D341Med (cell line): ENCODE measurements at places on chromosomes 16 and 17.
A peak's percentile ranks its signal among the peaks of the same experiment; 100 is the strongest.

- DNase-seq, result no peak
Measured at GRCh38 chr17:8922451-8922850, 43.1 kb downstream of the PIK3R5 start.

DNA sequence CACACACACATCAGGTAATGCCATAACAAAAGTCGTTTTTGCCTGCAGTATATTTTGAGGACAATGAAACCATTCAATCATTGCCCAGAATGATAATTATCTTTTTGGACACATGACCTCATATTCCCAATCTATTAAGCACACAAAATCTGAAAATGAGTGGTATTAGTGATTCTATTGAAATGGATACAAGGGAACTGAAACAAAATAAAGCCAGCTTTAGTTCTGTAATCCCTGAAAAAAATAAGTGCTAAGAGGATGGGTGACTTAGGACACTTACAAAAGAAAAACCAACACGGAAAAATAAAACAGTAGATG lies 128.3 kb upstream of the MAF start:
- DNase-seq, result no peak

GRCh38 chr17:50818261-50818660 lies 17.1 kb upstream of the WFIKKN2 start:
- DNase-seq, result no peak

GRCh38 chr16:89201439-89202377 lies 1.4 kb upstream of the SLC22A31 start:
- DNase-seq, result peak; percentile 98

GRCh38 chr16:71917900-71918299 lies 22.6 kb downstream of the IST1 start:
- DNase-seq, result peak; percentile 37

- DNase-seq, result no peak
Measured at GRCh38 chr16:27355610-27356009, 41.8 kb downstream of the IL4R start.

DNA sequence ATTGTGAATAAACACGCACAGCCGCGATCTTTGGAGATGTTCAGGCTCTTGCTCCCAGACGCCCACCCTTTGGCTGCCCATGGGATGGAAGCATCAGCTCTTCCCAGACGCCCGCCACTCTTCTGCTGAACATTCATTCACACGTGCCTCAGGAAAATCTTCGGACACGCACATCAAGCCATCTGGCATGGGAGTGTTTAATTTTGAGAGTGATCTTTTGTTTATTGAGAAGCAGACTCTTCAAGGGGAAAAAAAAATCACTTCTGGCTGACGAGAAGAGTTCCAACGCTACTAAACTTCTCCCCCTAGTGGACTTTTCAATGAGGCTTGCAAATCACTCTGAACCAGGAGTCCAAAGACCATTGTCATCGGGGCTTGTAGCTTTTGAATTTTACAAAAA lies 62.0 kb upstream of the NUDT7 start:
- DNase-seq, result peak; percentile 51

- DNase-seq, result no peak
Measured at GRCh38 chr17:5837055-5837491, 233.1 kb upstream of the WSCD1 start.

DNA sequence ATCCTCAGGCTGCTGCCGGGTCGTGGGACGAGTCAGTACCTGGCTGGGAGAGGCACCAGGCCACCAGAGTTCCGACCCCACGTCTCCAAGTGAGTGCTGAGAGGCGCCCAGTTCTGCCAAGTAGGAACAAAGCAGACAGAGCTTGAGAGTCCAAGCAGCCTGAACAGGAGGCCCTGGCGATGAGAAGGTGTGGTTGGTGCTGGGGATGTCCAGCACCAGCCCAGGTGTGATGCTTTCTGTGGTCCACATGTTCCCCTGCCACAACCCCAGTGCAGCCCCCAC lies 10.8 kb downstream of the TAX1BP3 start:
- DNase-seq, result no peak

- DNase-seq, result no peak
Measured at GRCh38 chr17:38749223-38750043, 1.3 kb upstream of the PCGF2 start.

- no peak for DNase-seq
Measured at GRCh38 chr17:7046127-7046724, 2.3 kb upstream of the SLC16A11 start.

GRCh38 chr16:54493594-54493993 lies 207.0 kb upstream of the IRX3 start:
- DNase-seq, result no peak

GRCh38 chr17:80857756-80858171 lies 133.9 kb upstream of the CHMP6 start:
- DNase-seq, result no peak

DNA sequence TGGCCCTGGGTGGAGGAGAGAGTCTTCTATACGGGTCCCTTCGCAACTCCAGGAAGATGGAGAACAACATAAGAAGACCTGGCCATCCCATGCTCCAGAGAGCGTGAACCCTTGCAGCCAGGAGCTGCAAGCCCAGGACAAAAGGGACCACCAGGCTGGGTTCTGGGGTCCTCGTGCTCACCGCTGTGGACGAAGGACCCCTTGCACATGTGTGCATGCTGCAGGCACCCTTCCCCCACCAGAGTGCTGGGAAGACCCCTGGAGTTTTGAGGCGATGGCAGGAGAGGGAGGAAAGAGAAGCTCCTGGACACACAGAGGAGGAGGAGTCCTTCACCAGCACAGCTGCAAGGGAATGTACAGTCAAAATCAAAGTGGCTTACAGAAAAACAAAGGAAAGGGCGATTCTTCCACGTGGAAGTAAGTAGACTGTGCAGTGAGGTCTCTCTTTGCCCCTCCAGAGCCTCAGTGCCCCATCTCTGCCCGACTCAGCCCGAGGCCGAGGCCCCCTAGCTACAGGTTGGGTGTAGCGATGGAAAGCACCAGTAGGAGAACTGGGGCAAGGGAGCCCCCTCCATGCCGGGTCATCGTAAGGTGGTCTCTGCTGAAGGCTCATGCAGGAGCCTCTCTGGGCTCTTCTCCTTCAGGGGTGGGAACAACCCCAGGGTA lies 51.3 kb downstream of the PIMREG start:
- no peak for DNase-seq

GRCh38 chr16:62038646-62039045 lies 2.4 kb upstream of the CDH8 start:
- DNase-seq, result no peak

DNA sequence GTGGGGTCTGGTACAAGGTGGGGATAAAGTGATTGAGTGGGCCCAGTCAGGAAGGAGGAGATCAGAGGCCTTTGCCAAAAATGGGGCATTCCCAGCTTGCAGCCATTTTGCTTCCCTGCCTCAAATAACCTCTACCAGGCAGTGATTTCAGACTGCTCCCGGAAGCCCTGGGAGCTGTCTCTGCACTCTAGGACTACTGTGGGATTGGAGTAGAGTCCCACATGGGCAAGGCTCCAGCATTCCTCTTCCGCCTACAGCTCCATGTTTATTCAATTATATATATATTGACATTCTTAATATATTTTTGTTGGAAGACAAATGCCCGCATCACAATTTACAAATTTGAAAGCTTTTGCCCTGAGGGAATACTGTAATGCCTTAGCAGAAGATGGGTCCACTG lies 13.5 kb downstream of the SUPT6H start:
- DNase-seq, result no peak

DNA sequence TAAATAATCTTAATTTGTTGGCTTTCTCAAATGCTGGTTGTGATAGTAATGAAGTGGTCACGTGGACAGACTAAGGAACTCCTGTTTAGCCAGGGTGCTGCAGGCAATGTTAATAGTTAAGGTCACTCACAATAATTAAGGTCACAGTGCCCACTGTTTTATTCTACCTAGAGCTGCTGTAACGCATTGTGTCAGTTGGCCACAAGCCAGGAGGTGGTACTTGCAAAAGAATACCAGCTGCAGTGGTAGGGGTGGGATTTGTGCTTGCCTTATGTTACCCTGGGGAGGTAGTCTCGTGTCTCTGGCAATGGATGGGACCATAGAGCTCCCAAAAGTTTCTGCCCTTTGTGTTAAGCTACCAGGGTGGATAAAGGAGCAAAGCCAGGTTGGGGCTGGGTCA lies 969.1 kb upstream of the CDH8 start:
- DNase-seq, result no peak

DNA sequence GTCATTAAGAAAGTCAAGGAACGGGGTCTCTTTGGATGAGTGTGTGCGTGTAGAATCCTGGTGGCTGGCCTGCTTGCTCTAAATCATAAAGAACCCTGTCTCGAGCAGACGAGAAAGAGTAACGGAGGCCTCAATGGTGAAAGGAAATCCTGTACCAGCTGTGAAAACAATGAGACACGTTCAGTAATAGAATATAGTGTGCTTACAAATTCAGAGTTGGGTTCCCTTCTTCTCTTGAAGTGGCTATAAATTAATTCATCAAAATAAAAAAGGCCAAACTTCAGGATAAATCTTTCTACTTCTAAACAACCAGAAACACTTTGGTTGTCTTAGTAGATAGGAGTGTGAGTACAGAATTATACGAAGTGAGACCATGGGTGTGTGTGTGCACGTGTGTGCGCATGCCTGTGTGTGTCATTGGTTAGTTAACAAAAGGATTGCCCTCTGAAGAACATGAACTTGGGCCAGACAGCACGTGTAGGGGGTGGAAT lies 48.5 kb downstream of the WWOX start:
- DNase-seq, result no peak

DNA sequence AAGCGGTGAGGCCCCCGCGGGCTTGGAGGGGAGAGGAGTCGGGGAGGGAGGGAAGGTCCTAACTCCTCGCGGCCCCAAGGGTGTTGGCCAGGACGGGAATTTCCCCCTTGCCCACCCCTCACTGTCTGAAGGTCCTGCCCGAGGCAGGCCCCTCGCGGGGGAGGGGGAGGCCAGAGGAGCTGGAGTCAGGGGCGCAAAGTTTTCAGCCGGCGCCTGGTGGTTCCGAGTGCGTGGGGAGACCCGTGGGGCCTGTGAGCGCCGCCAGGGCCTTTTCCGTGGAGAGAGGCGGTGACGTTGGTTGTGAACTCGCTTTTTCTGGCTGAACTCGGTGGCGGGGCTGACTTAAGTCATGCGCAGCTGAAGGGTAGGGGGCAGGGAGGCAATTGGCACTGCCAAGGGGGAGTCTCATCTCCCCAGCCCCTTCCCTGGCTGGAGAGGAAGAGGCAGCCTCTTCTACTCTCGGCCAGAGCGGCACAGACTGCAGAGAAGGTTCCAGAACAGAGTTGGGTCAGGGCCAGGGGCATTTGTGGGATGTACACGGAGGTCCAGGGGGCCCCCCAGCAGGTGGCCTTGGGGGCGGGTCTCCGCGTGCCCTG lies 1.5 kb downstream of the CACNA1H start:
- no peak for DNase-seq

DNA sequence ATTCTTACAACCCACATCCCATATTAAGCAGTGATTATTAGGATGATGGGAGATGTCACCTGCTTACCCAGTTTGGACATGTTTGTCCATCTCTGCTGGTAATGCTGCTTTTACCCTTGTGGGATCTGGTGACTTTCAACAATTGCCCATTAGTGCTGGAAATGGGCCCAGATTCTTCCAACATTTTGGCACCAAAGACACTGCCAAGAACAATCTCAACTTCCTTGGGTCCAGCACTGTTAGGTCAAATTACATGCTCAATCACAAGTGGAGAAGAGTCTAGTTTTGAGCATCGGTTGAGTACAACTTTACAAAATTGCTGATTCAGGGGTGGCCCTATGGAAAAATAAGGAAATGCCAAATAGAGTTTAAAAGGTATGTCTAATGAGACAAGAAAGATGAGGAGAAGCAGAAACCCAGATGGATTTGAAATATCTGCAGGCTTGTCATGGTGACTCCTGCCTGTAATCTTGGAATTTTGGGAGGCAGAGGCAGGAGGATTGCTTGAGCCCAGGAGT lies 13.0 kb upstream of the ZFP3 start:
- DNase-seq, result no peak

GRCh38 chr16:28491970-28492474 lies at the start of gene CLN3:
TSS of gene CLN3 (minus strand) at chr16:28492074. CDS start at chr16:28491759, 315 bp downstream.
- peak; percentile 91 for DNase-seq

- peak; percentile 70 for DNase-seq
Measured at GRCh38 chr17:3888343-3889171, 4.3 kb downstream of the CAMKK1 start.

GRCh38 chr16:56641166-56641565 lies 2.7 kb downstream of the MT1A start:
- DNase-seq, result no peak

DNA sequence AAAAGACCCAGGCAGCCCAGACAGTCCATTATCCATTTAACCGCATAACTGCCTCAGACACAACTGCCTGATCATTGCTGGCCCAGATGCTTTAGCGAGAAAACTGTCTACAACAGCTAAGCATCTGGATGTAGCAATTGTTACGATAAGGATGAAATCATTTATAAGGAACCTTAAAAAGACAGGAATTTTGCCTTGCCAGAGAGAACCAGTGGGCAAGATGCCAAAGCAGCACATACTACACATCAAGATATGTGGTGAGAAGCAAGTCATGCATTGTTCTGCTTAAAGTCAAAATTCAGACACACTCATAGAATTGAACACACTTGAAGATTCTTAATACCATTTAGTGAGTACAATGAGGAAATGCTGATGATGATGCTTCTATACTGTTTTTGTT lies 1525.3 kb downstream of the CDH8 start:
- no peak for DNase-seq
